HCT116 (cell line): ENCODE measurements at places on chromosomes 13 and 19.

- peak; percentile 95 for DNase-seq
Observed at GRCh38 chr13:30832845-30833332, 73.2 kb upstream of the MEDAG start.

DNA sequence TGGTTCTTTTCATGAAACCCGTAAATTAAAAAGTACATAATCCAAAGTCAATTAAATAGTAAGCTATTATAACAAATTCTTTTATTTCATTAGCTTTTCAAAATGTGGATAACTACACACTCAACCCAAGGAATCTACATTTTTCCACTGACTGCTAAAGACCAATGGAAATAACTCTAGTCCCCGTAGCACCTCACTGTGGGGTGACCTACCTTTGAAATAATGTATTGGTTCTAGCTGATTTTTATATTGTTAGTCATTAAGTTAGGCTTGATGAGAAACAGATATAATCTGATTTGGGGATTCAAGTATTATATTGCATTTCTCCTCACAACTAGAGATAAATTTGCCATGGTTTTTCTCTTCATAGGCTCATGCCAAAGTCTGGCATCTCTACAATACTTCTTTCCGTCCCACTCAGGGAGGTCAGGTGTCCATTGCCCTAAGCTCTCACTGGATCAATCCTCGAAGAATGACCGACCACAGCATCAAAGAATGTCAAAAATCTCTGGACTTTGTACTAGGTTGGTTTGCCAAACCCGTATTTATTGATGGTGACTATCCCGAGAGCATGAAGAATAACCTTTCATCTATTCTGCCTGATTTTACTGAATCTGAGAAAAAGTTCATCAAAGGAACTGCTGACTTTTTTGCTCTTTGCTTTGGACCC is 37.3 kb downstream of the KL start:
- DNase-seq = no peak

GRCh38 chr13:73556902-73557301 is 498.1 kb downstream of the KLF5 start:
- no peak for DNase-seq

DNA sequence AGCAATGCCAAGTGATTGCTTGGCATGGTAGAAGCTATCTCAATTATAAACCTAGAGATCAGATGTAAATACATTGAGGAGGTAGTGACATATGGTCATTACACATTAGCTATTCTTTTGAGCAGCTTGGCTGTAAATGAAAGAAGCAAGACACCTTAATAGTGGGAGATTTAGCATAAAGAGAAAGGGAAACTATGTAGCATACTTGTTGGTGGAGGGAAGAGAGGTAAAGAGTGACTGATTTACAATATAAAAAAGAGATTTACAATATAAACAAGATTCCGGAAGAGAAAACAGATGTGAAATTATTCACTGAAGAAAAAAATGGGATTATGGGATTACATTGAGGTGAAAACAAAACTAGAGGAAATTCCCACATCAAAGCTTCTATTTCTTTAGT is 2009.6 kb downstream of the OLFM4 start:
- DNase-seq = no peak

DNA sequence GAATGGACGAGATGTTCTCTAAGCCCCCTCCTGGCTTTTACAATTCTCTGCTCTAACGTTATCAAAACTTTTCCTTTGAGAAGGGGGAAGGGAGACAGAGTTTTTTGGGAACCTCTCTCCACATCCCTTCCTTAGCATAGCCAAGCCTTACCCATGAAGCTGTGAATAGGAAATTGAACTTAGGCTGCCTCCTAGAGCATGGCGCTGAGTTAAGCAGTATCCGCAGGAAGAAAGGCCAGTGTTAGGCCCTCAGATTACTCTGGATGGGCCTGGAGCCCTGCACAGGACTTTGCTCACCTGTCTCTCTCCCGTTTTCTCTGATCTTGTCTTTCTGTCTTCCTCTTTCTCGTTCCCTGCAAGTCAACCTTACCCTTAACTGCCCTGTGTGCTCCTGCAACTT is 39.6 kb downstream of the CYP2B6 start:
- no peak for DNase-seq

DNA sequence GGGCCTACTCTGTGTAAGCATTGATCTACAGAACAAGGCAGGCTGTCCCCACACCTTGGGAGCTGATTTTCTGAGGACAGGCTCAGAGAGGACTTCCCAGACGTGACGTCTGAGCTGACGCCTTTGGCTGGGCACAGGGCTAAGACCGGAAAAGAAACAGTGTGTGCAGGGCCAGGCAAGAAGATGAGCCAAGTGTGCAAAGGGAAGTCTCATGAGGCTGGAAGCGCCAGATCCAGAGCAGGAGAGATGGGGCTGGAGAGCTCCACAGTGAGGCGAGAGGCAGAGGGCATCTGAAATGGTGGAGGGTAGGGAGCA is 12.7 kb downstream of the IGLON5 start:
- DNase-seq = no peak

DNA sequence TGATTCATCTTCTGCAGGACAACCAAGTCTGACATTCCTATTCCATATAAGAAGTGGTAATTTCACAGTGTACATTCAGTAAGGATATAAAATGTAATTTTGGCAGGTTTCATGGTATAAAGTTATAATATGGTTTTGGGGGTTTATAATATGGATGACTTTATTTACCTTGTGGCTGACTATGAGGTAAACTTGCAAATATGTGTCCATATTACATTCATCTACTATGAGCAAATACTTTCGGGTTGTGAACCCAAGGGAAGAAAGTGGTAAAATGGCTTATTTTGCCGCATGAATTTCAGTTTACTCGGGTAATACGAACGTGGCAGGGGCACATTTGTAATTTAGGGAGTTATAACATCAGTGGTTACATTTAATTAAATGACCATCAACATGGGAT is 86.7 kb upstream of the TNFSF11 start:
- no peak for DNase-seq

DNA sequence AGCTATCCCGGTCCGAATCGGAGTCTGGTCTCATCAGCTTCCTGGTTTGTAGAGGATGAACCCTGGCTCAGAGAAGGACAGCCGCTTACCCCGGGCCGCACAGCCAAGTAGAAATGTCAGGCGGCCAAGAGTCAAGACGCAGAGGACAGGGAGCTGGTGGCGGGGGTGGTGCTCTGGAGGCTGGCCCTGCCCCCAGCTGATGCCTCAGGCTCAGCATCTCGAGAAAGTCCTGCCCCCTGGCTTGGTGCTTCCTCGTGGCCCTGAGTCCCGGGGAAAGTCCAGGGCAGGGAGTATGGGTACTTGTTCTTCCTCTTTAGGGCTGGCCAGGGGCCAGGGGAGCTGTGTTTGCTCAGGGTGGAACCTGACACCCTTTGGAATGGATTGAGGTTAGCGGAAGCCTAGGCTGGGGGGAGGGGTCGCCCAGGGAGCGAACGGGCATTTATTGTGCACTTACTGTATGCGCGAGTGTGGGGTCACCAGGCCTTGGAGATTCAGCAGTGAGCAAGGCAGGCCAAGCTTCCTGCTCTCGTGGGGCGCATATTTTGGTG is 2.2 kb downstream of the TJP3 start:
- DNase-seq = peak; percentile 83

GRCh38 chr13:75010941-75011340 is 471.0 kb downstream of the TBC1D4 start:
- no peak for DNase-seq

DNA sequence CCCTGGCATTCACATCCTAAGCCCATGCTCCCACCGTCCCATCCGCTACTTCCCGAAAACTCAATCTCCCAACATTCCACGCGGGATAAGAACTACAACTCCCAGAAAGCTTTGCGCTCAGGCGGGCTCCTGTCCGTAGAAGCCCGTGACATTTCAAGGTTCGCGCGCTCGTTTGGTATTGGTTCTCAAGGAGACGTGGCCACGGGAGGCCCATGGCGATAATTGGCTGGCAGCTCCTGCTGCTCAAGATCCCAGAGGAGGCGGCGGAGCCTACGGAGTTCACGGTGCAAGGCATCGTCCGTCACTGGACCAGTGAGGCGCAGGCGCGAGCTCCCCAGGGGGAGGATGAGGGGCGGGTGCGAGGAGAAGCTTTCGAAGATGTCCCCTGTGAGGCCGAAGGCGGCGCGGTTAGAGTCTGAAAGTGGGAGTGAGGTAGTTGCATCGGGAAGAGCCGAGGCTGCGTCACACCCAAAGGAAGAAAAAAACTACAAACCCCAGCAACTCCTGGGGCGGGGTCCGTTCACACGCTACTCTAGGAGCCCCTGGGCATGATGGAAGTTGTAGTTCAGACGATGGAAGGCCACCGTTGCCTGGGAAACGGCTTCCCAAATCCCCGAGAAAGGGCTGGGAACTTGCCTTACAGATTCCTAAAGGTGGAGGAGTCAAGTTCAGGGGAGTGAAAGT is 1.2 kb upstream of the MAMSTR start:
- DNase-seq = peak; percentile 98

DNA sequence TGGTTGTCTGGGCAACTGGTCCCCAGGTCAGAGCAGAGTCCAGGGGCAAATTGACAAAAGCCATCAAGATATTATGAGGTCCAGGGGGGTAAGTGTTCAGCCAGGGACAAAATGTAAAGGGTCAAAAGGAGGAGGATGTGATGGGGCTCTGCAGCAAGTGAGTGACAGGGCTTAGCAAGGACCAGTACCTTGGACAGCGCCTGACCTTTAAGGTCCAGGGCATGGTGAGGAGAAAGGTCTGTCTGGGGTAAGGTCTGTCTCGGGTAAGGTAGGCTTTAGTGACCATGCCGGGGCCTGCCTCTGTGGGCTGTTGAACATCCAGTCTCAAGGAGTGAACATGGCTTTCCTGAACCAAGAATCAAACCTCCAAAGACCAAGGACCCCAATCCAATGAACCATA is 6.3 kb upstream of the ZNF358 start:
- DNase-seq = no peak

- DNase-seq = no peak
Observed at GRCh38 chr13:100695509-100695773, 20.8 kb upstream of the TMTC4 start.

GRCh38 chr19:57002710-57003109 is 117.1 kb upstream of the USP29 start:
- DNase-seq = no peak

DNA sequence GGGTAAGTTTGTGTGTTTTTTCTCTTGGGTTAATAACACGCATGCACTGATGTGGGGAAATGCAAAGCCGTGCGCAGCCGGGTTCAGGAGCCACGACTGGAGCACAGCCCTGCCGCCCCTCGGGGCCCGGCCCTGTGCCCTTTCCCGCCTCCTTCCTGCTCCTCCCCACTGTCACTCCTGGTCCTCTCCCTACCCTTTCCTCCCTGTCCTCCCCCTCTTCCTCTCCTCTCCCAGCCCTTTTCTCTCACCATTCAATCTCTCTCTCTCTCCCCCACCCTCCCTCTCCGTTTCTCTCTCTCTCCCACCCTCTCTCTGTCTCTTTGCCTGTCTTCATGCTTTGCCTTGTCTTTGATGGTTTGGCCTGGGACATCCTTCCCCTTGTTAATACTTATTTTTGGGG is 27.2 kb downstream of the PLEKHJ1 start:
- DNase-seq = no peak

- DNase-seq = no peak
Observed at GRCh38 chr19:9406798-9407352, 28.5 kb downstream of the ZNF266 start.

DNA sequence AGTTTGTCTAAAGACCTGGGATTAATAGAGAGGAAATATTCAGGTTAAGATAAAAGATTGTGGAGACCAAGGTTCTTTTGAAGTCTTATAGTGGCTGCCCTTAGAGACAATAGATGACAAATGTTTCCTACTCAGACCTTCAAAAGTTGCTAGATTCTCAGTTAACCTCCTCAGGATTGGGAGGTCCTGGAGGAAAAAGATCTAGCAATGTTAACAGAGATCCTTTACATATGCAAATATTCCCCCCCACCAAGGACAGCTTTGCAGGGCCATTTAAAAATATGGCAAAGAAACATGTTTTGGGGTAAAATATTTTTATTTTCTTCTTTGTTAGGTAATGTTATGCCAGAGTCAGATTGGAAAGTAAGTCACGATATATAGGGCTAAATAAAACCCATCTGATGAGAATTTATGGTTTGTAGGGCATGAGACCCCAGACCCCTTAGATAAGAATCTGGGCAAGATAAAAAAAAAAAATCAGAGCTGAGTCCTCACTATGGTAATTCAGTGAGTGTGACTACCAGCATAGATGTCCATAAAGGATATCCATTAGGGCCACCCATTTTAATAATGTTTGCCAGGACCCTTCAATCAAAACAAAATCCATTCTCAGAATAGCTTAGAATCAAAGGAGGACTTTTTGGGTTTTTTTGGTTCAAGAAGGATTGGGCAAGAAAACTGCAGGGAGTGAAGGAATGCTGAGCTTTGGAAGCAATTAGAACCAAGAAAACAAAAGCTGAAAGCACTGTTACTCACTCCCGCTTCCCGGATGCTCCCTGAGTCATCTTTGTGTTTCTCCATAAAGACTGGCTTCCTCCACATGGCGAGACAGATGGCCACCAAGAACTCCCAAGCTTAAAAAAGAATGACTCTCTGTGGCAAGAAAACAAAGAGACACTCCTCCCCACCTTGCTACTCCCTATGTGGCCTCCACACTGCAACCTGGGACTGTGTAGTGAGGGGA is 28.2 kb downstream of the VSTM1 start:
- DNase-seq = no peak

DNA sequence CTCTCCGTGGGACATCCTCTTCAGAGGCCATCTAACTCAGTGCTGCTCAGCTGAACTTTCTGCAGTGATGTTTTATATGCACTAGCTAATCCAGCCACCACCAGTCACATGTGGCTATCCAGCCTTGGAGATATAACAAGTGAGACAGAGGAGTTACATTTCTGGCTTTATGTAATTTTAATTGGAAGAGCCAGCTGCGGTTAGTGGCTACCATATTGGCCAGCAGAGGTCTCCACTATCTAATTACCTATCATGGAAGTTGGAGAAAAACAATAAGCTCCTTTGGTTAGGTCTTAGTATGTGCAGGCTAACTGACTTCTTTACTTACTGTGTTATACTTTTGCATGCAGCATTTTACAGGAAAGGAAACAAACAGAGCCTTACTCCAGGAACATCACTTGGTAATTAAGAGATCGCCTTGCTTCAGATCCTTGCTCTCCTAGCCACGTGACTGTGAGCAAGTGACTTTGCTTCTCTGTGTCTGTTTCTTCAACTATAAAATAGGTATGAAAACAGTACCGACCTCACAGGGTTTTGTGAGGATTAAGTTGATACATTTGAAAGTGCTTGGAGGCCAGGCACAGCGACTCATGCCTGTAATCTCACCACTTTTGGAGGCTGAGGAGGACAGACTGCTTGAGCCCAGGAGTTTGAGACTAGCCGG is 1.6 kb upstream of the KLK10 start:
- no peak for DNase-seq

DNA sequence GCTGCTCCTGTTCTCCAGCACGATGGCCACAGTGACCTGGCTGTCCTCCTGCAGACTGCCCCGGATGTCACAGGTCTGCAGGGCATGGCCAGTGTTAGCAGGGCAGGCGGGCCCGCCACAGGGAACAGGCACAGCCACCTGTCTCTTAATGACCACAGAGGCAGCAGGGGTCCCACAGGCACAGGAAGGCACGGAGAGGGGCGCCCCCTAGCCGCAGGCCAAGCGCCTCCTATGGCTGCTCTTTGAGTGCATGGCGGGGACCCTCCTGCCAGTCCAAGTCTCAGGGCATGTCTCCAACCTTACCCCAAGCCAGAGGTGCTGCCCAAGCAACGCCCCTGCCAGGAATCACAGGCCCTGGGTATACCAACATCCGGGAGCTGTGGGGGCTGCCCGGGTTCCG is 14.1 kb downstream of the IZUMO4 start:
- no peak for DNase-seq

GRCh38 chr19:10112895-10113591 is 1.6 kb downstream of the P2RY11 start:
- DNase-seq = no peak
